IgD-negative memory B cell (primary cell): ENCODE measurements at places on chromosomes 12 and 14. TPM values are rescaled to one million over a fixed set of nuclear protein-coding genes. Genes with fewer than 3 reads are reported as not detected.

Gene MVK
- 2.6 TPM for polyA plus RNA-seq

Gene TAS2R9
- not detected for polyA plus RNA-seq

Gene SDSL
- polyA plus RNA-seq = 0.43 TPM

Gene IAPP
- not detected for polyA plus RNA-seq
